ENCODE measurements at places on chromosomes 1 and 21. TPM values are rescaled to one million over a fixed set of nuclear protein-coding genes. Genes with fewer than 3 reads are reported as not detected.

GRCh38 chr1:115577513-115577912 lies 64.3 kb upstream of the VANGL1 start:
- no peaks in the 10 kb centered on the region for H3K36me3 ChIP-seq
- H3K4me1 ChIP-seq: no peaks in the 10 kb centered on the region
- H3K4me3 ChIP-seq: no peak overlapping the region
- no peak overlapping the region for H3K27ac ChIP-seq
- no peaks in the 10 kb centered on the region for H3K27me3 ChIP-seq

- no peak overlapping the region for H3K27ac ChIP-seq
- H3K36me3 ChIP-seq: no peaks in the 10 kb centered on the region
- H3K4me1 ChIP-seq: no peaks in the 10 kb centered on the region
- peak; percentile 29 for DNase-seq
- no peaks in the 10 kb centered on the region for H3K27me3 ChIP-seq
- no peak overlapping the region for H3K4me3 ChIP-seq
Observed at GRCh38 chr1:184945029-184945428, 29.3 kb downstream of the NIBAN1 start.

GRCh38 chr1:58702261-58703141 lies 2.6 kb upstream of the MYSM1 start:
- no peak overlapping the region for H3K4me3 ChIP-seq
- no peaks in the 10 kb centered on the region for H3K4me1 ChIP-seq
- no peaks in the 10 kb centered on the region for H3K27me3 ChIP-seq
- no peak for DNase-seq
- no peaks in the 10 kb centered on the region for H3K36me3 ChIP-seq

- peaks cover 28% of the 10 kb centered on the region for H3K4me1 ChIP-seq
- H3K36me3 ChIP-seq: no peaks in the 10 kb centered on the region
- H3K27me3 ChIP-seq: no peaks in the 10 kb centered on the region
- no peak for DNase-seq
- no peak overlapping the region for H3K27ac ChIP-seq
- no peak overlapping the region for H3K4me3 ChIP-seq
Observed at GRCh38 chr1:36579039-36579438, 96.3 kb upstream of the CSF3R start.

DNA sequence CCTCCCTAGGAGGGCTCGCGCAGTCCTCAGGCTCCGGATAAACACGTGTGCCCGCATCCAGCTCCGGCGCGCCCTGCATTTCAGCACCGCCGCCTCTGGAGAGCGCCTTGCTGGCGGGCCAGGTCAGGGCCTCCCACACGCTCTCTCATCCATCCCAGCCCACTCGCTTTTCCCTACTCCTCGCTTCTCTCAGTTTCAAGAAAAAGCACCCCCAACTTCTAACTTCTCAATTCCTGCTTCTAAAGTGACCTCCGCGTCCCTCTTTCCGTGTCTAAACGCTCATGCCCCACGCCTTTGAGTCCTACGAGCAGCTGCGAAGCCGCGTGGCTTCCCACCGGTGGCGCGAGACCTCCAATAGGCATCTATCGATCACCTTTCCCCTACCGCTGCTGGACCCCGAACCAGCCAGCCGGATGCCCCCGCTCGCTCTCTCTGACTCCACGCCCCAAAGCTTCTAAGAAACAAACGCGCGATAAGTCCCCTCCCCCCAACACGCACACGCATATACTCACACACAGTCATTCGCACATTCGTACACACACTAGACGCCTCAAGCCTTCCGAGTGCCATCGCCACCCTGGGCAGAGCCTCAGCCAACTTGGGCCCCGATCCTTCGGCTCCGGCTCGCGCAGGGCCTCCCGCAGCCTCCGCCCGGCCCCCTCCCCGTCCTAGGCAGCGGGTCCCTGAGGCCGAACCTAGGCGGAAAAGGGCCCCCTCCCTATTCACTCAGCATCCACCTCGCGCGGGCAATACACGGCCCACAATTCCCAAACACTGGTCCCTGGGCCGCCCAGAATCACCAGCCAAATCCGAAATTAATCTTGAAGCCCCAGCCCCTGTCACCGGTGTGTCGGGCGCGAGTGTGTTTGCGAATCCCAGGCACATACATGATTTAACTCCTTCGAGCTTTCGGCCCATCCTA lies 1.1 kb downstream of the NMNAT2 start:
- peak overlapping the region; percentile 69 for H3K4me3 ChIP-seq
- no peaks in the 10 kb centered on the region for H3K36me3 ChIP-seq
- DNase-seq: peak; percentile 84
- H3K4me1 ChIP-seq: peaks cover 25% of the 10 kb centered on the region

DNA sequence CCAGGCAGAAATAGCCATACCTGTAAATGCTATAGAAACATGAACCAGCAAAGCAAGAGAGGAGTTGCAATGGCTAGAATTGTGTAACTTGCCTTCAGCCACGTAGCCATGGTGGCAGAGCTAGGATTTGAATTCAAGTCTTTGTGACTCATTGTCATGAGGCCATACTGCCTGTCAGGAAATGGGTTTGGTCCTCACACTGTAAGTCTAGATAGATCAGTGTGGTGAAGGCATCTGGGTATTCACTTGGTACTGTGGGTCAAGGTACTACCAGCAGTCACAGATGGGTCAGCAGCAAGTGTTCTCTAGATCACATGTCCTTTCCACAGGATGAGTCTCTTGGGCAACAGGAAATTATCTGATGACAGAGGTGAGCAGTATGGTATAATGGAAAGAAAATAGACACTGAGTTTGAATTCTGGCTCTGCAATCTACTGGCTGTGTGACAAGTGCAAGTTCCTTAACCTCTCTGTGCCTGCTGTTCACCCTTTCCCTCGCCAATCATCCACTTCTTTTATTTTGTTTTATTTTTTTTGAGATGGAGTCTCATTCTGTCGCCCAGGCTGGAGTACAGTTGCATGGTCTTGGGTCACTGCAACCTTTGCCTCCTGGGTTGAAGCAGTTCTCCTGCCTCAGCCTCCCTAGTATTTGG lies 36.9 kb downstream of the FGGY start:
- H3K27me3 ChIP-seq: no peaks in the 10 kb centered on the region
- DNase-seq: no peak
- H3K4me3 ChIP-seq: no peak overlapping the region
- H3K4me1 ChIP-seq: no peaks in the 10 kb centered on the region

The GBP5 gene
- 0.50 TPM for total RNA-seq

DNA sequence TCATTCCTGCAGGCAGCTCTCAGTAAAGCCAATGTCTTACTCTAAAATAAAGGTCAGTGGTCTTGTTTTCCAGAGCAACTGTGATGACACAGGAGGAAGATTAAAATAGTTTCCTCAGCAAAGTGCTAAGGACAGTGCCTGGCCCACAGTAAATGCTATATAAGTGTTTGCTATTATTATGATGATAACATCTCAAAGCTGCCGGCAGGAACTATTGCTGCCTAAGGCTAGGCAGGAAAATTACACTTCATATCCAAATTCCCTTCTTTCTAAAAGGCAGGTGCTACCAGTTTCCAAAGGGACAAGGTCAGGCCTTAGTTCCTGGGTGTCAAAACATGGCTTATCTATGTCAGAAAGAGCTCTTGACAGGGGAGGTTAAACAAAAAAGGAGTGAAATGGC lies 401.3 kb downstream of the HHAT start:
- no peak for DNase-seq
- no peaks in the 10 kb centered on the region for H3K36me3 ChIP-seq
- H3K4me1 ChIP-seq: no peaks in the 10 kb centered on the region
- H3K27me3 ChIP-seq: no peaks in the 10 kb centered on the region

DNA sequence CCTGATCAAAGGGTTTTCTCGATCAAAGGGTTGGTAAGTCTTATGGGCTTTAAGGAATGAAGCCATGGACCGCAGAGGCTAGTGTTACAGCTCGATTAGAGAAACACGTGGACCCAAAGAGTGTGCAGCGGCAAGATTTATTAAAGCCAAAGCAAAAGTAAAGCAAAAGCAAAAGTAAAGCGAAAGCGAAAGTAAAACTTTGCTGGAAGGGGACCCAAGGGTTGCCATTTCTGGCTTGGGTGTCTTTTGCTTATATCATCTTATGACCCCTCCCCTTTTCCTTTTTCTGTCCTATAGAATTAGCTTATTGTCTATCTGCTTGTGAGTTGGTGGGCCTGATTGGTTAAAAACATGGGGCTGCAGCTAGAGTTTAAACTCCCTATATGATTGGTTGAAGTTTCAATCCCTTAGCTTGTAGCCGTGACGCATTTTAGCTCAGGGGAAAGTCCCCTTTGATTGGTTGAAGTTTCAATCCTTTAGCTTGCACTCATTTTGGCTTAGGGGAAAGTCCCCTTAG lies 957.0 kb downstream of the AMY1C start:
- no peak overlapping the region for H3K4me3 ChIP-seq
- no peak overlapping the region for H3K27ac ChIP-seq
- H3K4me1 ChIP-seq: no peaks in the 10 kb centered on the region
- no peaks in the 10 kb centered on the region for H3K27me3 ChIP-seq
- no peak for DNase-seq

DNA sequence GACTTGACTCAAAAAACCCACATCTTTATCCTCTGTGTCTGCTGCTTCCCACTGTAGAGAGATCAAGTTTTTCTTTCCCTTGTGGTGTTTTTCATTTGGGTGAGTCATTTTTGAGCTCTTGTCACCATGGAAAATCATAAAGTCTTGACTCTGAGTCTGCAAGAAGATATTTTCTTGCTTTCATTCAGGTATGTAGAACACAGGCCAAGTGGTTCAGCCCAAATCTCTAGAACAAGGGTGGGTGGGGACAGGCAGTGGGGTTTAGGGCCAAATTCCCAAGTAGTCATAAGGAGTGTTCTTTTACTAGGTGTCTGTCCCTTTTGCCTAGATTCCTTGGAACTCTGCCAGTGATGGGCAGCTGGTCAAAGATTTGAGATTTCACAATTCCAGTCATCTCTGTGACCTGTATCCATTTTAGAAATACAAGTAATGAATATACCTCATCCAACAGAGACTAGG lies 21.5 kb upstream of the ARHGAP29 start:
- no peak overlapping the region for H3K4me3 ChIP-seq
- DNase-seq: no peak
- no peak overlapping the region for H3K27ac ChIP-seq
- H3K36me3 ChIP-seq: no peaks in the 10 kb centered on the region
- H3K4me1 ChIP-seq: no peaks in the 10 kb centered on the region

- no peaks in the 10 kb centered on the region for H3K36me3 ChIP-seq
- no peak overlapping the region for H3K27ac ChIP-seq
- no peaks in the 10 kb centered on the region for H3K27me3 ChIP-seq
- peaks cover 22% of the 10 kb centered on the region for H3K4me1 ChIP-seq
Observed at GRCh38 chr21:42013931-42014330, 3.8 kb upstream of the ZBTB21 start.

GRCh38 chr1:158329300-158329699 lies 2.0 kb downstream of the CD1B start:
- no peaks in the 10 kb centered on the region for H3K27me3 ChIP-seq
- DNase-seq: no peak
- no peaks in the 10 kb centered on the region for H3K4me1 ChIP-seq
- H3K36me3 ChIP-seq: no peaks in the 10 kb centered on the region
- H3K4me3 ChIP-seq: no peak overlapping the region

DNA sequence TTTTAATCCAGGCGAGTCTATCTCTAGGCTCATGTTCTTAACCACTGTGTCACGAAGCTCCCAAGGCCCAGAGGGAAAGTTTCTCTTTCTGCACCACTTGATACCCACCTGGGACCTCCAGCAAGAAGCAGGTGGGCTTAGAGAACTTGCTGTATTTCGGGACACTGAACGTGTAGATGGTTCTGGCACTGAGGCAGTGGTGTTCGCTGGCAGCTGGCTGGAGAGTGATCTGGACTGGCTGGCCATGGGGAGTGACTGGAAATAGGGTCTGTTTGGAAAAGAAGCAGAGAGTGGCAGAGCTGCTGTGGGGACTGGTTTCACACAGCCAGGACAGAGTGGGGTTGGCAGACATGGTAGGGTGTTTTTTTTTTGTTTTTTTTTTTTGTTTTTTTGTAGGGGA lies 16.4 kb upstream of the IL22RA1 start:
- H3K27ac ChIP-seq: no peak overlapping the region
- no peak overlapping the region for H3K4me3 ChIP-seq
- no peak for DNase-seq

- no peak for DNase-seq
- no peaks in the 10 kb centered on the region for H3K27me3 ChIP-seq
- H3K4me1 ChIP-seq: no peaks in the 10 kb centered on the region
- H3K27ac ChIP-seq: no peak overlapping the region
Observed at GRCh38 chr1:25435397-25436108, 4.9 kb downstream of the MACO1 start.

DNA sequence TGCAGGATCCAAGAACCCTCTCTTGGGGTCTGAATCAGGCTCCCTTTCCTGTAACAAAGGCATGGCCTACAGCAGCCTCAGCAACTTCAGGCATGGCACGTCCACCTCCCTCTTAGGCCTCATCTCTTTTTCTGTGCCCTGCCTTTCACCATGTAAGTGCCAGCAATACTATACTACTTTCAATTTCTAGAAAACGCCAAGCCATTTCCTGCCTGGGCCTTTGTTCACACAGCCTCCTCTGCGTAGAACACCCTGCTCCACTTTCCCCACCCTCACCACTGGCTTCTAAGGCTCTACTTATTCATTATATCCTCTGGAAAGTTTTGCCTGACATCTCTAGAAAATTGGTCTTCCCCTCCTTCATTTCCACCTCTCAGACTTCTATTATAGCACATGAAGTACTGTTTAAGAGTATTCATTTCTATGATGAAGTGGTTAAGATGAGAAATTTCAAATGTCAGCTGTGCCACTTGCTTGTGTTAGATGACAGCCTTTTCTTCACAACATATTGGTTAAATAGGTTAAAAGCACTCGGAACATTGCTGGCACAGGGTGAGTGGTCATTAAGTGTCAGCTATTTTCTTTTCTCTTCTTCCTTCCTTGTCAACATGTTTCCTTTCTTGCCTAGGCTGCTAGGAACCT lies 41.6 kb upstream of the VWA5B1 start:
- no peak overlapping the region for H3K27ac ChIP-seq
- DNase-seq: no peak
- H3K4me1 ChIP-seq: no peaks in the 10 kb centered on the region
- no peak overlapping the region for H3K4me3 ChIP-seq
- H3K27me3 ChIP-seq: no peaks in the 10 kb centered on the region

The FYB2 gene
- total RNA-seq: 2.4 TPM

- DNase-seq: no peak
- H3K27me3 ChIP-seq: no peaks in the 10 kb centered on the region
- no peaks in the 10 kb centered on the region for H3K36me3 ChIP-seq
- no peak overlapping the region for H3K4me3 ChIP-seq
- H3K4me1 ChIP-seq: no peaks in the 10 kb centered on the region
Observed at GRCh38 chr1:118404024-118404423, 219.0 kb upstream of the SPAG17 start.

- H3K27ac ChIP-seq: no peak overlapping the region
- no peaks in the 10 kb centered on the region for H3K27me3 ChIP-seq
- DNase-seq: no peak
- no peaks in the 10 kb centered on the region for H3K36me3 ChIP-seq
- no peak overlapping the region for H3K4me3 ChIP-seq
Observed at GRCh38 chr1:248140846-248141245, 4.1 kb upstream of the OR2M5 start.

DNA sequence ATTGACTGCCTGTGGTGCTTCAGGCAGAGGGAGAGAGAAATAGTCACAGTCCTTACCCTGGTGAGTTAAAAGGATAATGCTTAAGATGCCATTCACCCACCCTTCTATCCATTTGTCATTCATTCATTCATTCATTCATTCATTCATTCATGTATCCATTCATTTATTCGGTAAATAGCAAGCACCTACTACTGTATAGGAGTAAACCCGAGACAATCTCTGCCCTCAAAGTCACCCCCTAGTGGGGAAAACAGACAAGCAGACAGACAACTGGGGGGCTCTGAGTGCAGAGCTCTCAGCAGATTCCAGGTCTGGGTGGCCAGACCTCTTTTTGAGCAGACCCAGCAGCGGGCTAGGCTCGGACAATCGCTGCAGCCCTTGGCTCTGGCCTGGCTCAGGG lies 14.1 kb upstream of the ACTL8 start:
- peaks cover 2% of the 10 kb centered on the region for H3K27me3 ChIP-seq
- H3K27ac ChIP-seq: no peak overlapping the region
- H3K4me1 ChIP-seq: peaks cover 45% of the 10 kb centered on the region
